ENCODE measurements at places on chromosomes 6 and 20. TPM values are rescaled to one million over a fixed set of nuclear protein-coding genes. Genes with fewer than 3 reads are reported as not detected.

Gene FAM217B
- total RNA-seq = 35.2 TPM

Gene RNF114
- 83.5 TPM for total RNA-seq

Gene CRYBG1
- 33.6 TPM for total RNA-seq

Gene MPIG6B
- total RNA-seq = 0.26 TPM

Gene ZC3H12D
- 90.4 TPM for total RNA-seq

GRCh38 chr6:168546151-168546550 is 105.2 kb downstream of the SMOC2 start:
- no peak overlapping the region for H3K27ac ChIP-seq
- DNase-seq = no peak
- no peaks in the 10 kb centered on the region for H3K4me1 ChIP-seq
- H3K27me3 ChIP-seq = peaks cover 2% of the 10 kb centered on the region
- no peak overlapping the region for H3K4me3 ChIP-seq

DNA sequence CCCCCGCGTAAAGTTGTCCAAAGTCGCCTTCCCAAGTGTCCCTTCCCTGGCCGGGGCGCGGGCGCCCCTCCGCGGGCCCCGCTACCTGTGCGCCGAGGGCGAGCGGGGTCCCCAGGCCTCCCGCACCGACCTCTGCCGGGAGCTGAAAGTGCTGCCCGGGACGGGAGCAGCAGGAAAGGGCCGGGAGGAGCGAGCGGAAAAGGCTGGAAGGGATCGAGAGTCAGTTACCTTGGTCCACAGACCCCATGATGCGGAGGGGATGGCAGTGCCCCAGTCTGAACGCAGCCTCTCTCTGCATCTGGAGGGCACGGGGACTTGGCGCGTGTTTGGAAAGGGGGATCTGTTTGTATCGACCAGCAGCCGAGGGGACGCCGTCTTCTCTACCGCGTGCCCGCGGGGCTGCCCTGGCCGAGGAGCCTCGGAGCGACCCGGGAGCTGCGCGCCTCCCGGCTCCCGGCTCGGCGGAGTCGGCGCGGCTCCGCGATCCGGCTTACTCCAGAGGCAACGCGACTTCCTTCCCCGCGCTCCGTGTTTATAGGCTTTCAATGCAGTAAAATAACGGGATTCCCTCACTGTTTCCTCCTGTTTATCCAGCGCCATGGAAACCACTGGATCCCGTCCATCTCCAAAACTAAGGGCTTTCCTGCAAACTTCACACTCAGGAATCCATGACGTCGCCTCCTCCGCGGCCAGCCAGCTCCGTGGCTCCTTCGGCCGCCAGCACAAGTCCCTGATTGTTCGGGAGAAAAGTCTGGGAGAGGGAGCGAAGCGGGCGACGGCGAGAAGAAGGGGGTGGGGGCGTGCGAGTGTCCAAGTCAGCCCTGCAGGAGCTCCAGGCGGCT is 20.0 kb upstream of the NFATC2 start:
- peaks cover 59% of the 10 kb centered on the region for H3K27me3 ChIP-seq
- peaks cover 26% of the 10 kb centered on the region for H3K4me1 ChIP-seq
- DNase-seq = no peak
- no peaks in the 10 kb centered on the region for H3K36me3 ChIP-seq
- H3K27ac ChIP-seq = no peak overlapping the region

DNA sequence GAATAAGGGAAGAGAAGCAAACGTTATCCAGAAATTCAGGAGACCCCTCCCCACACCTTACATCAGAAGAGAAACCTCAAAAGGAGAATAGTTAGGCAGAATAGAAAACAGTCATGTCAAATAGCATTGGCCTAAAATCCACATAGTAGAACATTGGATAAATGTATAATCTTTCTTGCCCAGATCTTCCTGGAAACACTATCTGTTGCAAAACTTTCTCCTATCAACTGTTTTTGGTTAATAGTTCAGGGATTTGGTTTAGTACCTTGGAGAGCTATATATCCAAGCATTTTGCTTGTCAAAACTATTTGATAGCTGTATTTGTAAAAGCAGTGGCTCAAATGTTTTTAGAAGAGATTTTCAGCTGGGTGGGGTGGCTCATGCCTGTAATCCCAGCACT is 74.3 kb upstream of the PHACTR2 start:
- no peaks in the 10 kb centered on the region for H3K27me3 ChIP-seq
- no peak overlapping the region for H3K4me3 ChIP-seq
- no peak for DNase-seq
- H3K27ac ChIP-seq = no peak overlapping the region
- H3K4me1 ChIP-seq = no peaks in the 10 kb centered on the region

- peak overlapping the region; percentile 48 for H3K27ac ChIP-seq
- H3K27me3 ChIP-seq = no peaks in the 10 kb centered on the region
- DNase-seq = no peak
Observed at GRCh38 chr6:137827977-137828810, 38.9 kb upstream of the TNFAIP3 start.

- H3K27me3 ChIP-seq = no peaks in the 10 kb centered on the region
- no peak overlapping the region for H3K4me3 ChIP-seq
- no peaks in the 10 kb centered on the region for H3K36me3 ChIP-seq
- no peak for DNase-seq
- H3K27ac ChIP-seq = no peak overlapping the region
Observed at GRCh38 chr20:18364768-18365167, 76.4 kb downstream of the ZNF133 start.

GRCh38 chr6:83252719-83253118 is 59.6 kb downstream of the RWDD2A start:
- no peaks in the 10 kb centered on the region for H3K36me3 ChIP-seq
- no peak overlapping the region for H3K4me3 ChIP-seq
- H3K27me3 ChIP-seq = no peaks in the 10 kb centered on the region

DNA sequence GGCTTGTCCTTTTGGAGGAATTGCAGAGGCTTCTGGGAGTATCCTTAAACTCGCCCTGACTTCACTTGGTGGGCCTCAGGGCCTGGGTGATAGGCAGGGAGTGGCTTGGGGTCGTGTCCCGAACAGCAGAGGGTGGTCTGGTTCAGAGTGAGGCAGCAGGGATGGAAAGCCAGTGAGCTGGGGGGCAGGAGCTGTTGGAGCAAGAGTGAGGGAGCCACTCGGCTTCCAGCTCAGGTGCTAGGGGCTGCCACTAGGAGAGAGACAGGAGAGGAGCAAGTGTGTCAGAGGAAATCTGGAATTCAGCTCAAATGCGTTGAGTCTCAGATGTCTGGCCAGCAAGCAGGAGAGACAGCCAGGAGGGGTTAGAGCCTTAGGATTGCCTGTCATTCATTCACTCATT is 85.8 kb downstream of the DLGAP4 start:
- H3K27me3 ChIP-seq = peaks cover 39% of the 10 kb centered on the region
- H3K4me1 ChIP-seq = no peaks in the 10 kb centered on the region
- no peak for DNase-seq
- H3K27ac ChIP-seq = no peak overlapping the region
- no peaks in the 10 kb centered on the region for H3K36me3 ChIP-seq

- H3K27me3 ChIP-seq = no peaks in the 10 kb centered on the region
- no peaks in the 10 kb centered on the region for H3K36me3 ChIP-seq
- no peak for DNase-seq
- no peaks in the 10 kb centered on the region for H3K4me1 ChIP-seq
Observed at GRCh38 chr6:14159090-14159489, 41.5 kb downstream of the CD83 start.

DNA sequence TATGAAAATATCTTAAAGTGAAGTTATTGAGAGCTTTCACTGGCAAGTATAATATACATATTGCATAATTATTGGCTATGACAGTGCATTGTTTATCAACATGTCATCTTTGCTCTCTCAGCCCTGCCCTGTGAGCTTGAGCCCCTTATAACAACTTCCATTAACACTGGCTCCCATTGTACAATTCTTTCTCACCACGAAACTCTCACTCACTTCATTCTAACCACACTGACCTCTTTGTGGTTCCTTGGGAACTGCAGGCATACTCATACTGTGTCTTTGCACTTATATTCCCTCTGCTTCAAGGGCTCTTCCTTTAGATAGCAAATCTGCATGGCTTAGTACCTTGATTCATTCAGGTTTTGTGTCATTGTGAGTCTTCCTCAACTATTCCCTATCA is 411.8 kb downstream of the CDKAL1 start:
- H3K27me3 ChIP-seq = no peaks in the 10 kb centered on the region
- no peak overlapping the region for H3K27ac ChIP-seq
- no peak overlapping the region for H3K4me3 ChIP-seq
- no peak for DNase-seq
- H3K36me3 ChIP-seq = no peaks in the 10 kb centered on the region
- no peaks in the 10 kb centered on the region for H3K4me1 ChIP-seq

DNA sequence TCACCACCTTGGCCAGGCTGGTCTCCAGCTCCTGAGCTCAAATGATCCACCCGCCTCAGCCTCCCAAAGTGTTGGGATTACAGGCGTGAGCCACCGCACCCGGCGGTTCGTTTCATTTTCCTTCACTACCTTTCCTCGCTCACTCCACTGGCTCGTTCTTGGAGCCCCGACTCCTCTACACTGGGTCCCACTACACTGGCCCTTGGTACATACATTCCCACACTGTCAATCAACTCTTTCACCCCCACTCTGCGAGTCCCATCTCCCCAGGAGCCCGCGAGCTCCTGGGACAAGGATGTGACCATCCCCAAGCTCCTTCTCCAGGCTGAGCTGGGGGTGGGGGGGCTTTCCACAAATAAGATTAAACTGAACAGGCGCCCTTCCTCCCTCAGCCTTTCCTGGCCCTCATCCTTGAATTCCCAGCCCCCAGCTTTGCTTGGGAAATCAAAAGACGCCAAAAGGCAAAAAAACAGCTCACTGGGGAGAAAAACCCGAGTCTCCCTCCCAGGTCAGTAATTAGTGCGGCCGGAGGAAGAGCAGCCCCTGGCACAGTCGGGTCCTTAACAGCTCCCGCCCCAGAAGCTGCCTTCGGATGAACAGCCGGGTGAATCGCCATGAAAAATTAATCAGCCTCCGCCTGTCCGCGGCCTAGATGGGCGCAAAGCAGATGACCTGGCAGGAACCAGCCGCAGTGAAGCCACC is 42.8 kb upstream of the LY86 start:
- peaks cover 2% of the 10 kb centered on the region for H3K4me1 ChIP-seq
- DNase-seq = no peak
- H3K36me3 ChIP-seq = no peaks in the 10 kb centered on the region
- H3K27me3 ChIP-seq = peaks cover 2% of the 10 kb centered on the region

GRCh38 chr6:105844275-105844883 is 241.8 kb upstream of the PRDM1 start:
- no peak for DNase-seq
- no peaks in the 10 kb centered on the region for H3K4me1 ChIP-seq
- no peaks in the 10 kb centered on the region for H3K36me3 ChIP-seq

All from T-cell (primary cell).